ENCODE measurements at places on chromosomes 1 and 21.

- DNase-seq, result no peak
Observed at GRCh38 chr1:235286667-235287066, 41.3 kb downstream of the ARID4B start.

DNA sequence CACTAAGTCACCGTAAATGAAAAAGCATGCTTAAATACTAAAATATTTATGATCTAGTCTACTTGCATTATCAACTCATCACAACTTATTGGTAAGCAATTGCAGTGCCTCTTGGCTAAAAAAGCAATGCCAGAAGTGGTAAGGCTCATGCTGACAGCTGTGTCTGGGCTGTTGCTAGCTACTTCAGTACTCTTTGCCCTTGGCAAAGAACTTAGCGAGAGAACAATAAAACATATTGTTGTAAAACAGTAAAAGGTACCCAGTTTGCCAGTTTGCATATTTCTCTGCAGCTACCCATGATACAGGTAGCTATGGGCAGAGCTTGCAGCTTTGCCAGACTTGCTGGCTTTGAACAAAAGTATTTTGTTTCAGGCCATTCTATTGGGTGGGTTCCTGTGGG lies 73.1 kb downstream of the ATP6V1G3 start:
- DNase-seq, result no peak

GRCh38 chr1:208136459-208137182 lies 107.6 kb downstream of the PLXNA2 start:
- DNase-seq, result no peak

DNA sequence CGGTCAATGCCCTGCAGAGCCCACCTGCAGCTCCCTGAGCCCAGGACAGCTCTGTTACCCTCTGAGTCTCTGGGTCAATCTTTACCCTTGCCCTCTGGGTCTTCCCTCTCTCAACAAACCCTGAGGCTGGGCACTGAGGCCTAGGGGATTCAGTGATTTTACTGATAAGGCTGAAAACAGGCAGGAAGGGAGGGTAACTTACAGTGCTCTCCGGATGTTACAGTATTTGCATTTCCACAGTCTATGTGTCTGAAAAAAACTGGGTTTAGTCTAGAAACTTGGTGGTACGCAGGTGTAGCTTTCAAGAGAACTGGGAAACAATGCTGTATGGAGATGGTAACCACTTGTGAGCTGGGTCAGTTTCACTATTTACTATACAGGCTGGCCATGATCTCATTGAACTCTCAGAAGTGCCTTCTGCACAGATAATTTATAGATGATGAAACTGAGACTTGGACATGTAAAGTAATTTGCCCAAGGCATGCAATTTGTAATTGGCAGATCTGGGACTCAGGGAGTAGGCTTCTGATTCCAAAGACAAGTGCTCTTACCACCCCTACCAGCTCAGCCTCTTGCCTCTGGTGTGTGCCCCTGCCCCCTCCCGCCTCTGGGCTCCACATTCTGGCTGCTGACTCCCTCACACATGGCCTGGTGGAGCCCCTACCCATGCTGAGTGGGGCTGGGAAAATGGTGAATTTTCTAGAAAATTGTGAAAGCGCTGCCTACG lies 48.8 kb downstream of the TENT5C start:
- no peak for DNase-seq

DNA sequence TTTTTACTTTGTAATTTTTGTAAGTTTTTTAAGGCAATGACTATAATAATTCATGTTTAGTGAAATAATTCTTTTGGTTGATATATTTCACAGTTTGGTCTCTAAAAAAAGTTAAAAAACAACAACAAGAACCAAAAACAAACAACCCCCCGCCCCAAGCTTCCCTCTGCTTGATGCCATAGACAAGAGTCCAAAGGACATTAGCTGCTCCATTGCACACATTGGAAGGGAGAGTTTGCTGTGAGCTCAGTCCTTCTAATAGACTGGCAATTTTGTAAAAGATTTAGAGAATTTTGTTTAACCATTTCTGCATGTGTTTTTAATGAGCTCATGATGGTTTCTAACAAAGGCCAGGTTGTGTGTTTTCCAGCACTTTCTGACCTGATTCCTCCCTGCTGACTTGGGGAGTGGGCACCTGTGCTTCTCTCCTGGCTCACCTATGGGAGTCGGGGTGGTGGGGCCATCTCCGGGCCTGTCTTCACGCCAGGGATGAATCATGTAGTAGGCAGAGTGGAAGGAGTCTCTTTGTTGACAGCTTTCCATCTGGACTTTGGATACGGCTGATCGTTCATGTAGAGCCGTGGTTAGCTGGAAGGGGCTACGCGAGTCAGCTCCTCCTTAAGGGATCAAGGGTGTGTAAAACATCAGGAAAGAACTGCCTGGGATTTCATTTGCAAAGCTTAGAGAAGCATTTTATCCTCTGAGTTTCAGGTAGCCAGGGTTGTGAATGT lies 14.1 kb downstream of the ZBTB18 start:
- no peak for DNase-seq

DNA sequence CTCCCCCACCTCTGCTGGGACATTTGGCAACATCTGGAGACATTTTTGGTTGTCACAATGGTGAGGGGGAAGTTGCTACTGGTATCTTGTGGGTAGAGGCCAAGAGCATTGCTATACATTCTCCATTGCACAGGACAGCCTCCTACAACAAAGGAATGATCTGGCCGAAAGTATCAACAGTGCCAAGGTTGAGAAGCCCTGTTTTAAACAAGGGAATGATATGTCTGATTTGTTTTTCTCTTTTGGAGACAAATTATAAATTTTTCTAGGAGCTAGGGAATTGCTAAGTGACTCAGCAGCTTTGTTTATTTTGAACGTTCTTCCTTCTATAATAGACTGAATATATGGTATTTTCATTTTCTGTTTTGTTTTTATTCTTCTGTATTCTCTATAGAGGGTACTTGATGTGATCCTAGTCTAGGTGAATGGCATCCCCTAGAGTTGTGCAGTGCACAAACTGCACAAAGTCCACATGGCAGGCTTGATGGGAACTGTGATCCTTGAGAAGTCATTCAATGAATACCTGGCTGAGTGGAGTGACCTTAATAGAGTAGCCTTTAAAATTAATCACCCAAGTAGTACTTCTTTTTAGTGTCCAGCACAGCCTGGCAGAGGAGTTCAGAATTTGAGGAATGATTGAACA lies 288.6 kb upstream of the USP24 start:
- no peak for DNase-seq

DNA sequence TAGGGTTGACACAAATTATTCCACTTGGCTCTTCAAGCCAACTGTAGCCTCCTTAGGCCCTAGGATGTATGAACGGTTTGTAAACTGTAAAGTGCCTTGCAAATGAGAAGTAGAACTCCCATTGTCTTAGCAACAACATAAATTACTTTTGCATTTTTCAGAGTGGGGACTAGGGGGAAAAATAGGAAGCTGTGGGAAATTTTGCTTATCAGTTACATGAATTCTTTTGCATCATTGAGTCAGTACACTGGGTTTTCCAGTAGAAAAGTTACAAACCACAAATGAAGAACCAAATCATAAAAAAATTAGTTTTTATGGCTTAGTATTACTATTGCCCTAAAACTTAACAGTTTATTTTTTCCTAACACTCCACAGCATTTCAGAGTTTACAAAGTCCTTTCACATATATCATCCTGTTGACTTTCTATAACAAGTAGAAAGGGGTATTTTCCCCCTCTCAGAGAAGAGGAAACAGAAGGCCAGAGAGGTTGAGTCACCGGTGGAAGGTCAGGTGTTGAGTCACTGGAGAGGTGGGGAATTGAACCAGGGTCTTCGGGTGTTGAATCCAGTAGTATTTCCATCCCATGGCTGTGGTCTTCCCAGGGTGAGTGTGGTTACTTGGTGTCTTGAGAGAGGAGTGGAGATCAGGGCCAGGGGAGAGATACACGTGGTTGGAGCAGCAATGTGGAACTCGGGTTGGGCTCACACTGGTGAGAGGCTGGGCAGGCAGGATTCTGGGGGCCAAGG lies 71.9 kb upstream of the USP24 start:
- no peak for DNase-seq

All from skeletal muscle cell (primary cell).